Stimulated activated CD4-positive, alpha-beta T cell treated with anti-CD3 and anti-CD28 coated beads, Interleukin-15, amount 100 ng/mL, for 24 hours (primary cell): ENCODE measurements at places on chromosomes 16 and 17.
A peak's percentile ranks its signal among the peaks of the same experiment; 100 is the strongest.

GRCh38 chr17:48297825-48298224 lies 132.2 kb downstream of the SKAP1 start:
- no peak for DNase-seq

DNA sequence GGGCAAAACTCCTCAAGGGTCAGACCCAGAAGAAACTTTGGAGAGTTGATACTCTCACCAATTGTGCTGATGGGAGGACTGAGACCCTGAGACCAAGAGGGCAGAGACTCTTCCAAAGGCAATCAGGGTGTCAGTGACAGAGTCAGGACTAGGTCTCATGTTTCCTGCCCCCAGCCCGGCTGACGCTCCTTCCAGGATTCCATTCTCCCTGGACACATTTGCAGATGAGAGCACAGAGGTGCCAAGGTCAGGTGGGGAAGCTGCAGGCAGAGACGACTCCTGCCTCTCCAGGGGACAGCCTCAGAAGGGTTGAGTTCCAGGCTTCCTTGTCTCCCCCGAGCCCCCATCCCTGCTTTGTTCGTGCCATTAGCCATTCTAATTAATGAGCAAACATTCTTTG lies 174.1 kb downstream of the WSCD1 start:
- DNase-seq, result no peak

DNA sequence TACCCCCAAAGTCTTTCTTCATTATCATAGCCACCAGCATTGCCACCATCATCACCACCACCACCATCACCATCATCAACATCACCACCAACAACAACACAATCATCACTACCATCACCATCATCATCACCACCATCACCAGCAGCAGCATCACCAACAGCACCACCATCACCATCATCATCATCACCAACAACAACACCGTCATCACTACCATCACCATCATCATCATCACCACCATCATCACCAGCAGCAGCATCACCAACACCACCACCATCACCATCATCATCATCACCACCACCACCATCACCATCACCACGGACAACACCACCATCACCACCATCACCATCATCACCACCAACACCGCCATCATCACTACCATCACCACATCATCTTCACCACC lies 500 bp upstream of the TMEM114 start:
- no peak for DNase-seq

- DNase-seq, result no peak
Measured at GRCh38 chr16:17984810-17985209, 351.7 kb downstream of the NPIPA8 start.

- DNase-seq, result no peak
Measured at GRCh38 chr16:86547286-86547685, 7.7 kb downstream of the MTHFSD start.

- no peak for DNase-seq
Measured at GRCh38 chr16:10189861-10190390, 7.7 kb upstream of the GRIN2A start.

DNA sequence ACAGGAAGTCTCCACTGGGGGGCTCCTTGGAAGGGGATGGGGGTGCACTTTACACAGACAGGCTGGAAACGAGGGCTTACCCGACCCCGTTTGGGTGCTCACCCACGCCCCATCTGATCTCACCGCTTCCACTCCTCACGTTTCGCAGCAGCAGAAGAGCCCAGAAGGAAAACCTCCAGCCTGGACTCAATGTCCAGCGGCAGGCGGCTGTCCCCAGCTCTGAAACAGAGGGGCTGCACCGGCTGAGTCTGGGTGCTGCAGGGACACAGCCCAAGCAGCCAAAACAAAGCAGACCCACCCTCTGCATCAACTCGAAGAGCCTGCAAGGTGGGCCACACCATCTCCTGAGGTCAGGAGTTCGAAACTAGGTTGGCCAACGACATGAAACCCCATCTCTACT lies 3.9 kb downstream of the MEAK7 start:
- DNase-seq, result no peak

DNA sequence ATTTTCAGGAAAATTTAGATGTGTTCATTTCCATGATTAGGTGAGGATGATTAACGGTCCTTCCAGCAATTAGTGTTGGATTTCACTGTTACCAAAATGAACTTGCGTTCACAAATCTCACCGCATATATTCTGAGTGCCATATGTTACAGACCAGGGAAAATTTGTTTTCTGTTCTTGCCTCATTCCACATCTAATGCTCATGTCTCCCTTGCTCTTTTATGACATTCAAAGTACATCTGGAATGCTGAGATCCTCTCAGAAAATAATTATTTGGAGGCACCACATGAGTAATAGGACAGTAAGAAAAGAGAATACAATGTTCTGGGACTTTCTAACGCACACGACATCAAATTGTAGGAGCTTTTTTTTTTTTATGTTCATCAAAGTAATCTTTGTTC lies 406.5 kb downstream of the SHISA9 start:
- DNase-seq, result no peak

GRCh38 chr17:48544349-48545021 lies 424 bp downstream of the HOXB2 start:
- peak; percentile 61 for DNase-seq

DNA sequence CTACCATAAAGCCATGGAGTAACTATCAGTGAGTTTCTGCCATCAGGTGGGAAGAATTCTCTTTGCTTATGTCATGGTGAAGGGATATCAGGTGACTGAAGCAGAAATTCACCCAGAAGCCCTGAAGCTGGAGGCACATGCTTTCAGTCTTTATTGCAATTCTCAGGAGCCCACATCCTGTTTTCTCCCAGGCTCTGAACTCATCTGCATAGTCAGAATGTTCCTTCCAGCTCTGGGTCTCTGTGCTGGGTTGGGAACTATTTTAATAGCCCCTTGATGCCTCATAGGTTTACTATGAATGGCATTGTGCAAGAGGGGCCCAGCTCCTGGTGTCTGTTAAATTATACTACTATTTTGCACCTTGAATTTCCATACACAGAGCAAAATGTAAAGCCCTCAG lies 198.4 kb upstream of the SOX9 start:
- no peak for DNase-seq

GRCh38 chr17:31645351-31645750 lies 213.7 kb downstream of the COPRS start:
- no peak for DNase-seq

GRCh38 chr16:20676268-20676825 lies 21.1 kb downstream of the ACSM1 start:
- DNase-seq, result peak; percentile 27

DNA sequence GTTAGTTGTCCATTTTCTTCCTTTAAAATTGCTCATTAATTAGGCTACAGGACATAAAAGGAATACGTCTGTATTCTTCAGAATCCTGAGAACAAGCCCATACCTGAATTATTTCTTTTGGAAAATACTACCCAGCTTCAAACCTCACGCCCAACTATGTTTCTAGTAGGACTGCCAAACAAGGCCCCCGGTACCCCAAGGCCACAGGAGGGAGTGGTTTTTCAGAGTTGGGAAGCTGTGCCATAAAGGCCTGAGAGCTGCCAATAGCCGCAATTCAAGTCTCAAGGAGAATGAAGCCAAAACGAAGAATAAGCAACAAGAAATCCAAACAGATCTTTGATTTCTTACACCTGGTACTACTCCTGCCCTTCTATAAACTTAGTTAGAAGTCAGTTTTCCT lies 48.3 kb downstream of the UBE2G1 start:
- DNase-seq, result no peak

GRCh38 chr17:1714427-1714979 lies 4.3 kb upstream of the TLCD2 start:
- DNase-seq, result peak; percentile 59

GRCh38 chr17:17071531-17072360 lies 29.5 kb downstream of the MPRIP start:
- no peak for DNase-seq

GRCh38 chr17:35578929-35579432 lies 610 bp upstream of the PEX12 start:
- no peak for DNase-seq

- no peak for DNase-seq
Measured at GRCh38 chr17:77926981-77927380, 31.5 kb upstream of the TNRC6C start.

- no peak for DNase-seq
Measured at GRCh38 chr16:24188021-24188542, 68.1 kb upstream of the CACNG3 start.

DNA sequence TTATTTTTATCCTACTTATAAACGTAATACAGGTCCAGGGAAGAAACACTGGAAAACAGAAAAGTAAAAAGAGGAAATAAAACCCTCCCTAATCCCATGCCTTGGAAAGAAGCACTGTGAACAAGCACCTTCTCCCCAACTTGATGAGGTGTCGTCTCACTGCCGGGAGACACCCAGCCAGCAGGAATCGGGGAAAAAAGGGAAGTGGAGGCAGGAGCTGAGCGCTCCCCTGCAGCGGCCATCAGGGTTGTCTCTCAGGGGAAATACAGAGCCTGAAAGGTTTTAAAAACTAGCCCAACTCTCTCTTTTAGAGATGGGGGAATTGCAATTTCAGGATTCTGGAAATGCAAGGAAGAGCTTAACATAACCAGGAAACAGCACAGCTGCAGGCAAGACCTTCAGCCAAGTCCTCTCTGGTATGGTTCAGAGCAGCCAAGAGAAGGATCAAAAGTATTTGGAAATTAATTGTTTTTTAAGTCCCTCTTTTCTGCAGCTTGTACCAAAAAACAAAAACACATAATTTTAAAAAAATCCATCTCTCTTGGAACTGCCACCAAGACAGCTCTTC lies 96.3 kb upstream of the RCVRN start:
- DNase-seq, result no peak

DNA sequence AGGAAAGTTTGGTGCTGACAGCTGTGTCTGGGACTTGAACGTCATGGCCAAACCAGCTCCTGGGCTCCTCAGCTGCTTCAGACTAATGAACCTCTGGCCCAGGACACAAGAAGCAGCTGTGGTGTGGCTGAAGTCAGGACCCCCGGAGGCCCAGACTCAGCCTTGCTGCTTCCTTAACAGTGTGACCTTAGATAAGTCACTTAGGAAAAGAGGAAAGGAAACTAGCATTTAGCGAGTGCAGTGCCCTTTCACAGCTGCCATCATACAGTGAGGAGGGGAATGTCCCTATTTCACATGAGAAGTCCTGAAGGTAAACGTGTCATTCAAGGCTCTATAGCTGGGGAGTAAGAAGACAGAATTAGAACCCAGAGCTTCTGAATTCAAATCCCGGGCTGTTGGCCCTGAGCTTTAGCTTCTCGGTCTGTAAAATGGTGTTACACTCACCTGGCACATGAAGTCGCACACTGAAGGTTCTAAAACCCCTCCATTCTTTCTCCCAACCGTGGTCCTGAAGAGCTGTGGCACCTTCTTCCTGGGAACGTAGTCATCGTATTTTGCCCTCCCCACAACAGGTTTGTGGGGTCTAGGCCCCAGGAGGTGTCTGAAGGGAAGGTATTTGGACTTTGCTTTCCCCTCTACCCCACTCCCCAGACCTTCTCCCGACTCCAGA lies 910 bp upstream of the RAMP2 start:
- DNase-seq, result no peak

- no peak for DNase-seq
Measured at GRCh38 chr16:23519282-23519681, 9.0 kb upstream of the GGA2 start.

GRCh38 chr16:57866529-57866918 lies 64.2 kb upstream of the KIFC3 start:
- DNase-seq, result no peak

- no peak for DNase-seq
Measured at GRCh38 chr17:32323046-32323445, 18.9 kb downstream of the C17orf75 start.

DNA sequence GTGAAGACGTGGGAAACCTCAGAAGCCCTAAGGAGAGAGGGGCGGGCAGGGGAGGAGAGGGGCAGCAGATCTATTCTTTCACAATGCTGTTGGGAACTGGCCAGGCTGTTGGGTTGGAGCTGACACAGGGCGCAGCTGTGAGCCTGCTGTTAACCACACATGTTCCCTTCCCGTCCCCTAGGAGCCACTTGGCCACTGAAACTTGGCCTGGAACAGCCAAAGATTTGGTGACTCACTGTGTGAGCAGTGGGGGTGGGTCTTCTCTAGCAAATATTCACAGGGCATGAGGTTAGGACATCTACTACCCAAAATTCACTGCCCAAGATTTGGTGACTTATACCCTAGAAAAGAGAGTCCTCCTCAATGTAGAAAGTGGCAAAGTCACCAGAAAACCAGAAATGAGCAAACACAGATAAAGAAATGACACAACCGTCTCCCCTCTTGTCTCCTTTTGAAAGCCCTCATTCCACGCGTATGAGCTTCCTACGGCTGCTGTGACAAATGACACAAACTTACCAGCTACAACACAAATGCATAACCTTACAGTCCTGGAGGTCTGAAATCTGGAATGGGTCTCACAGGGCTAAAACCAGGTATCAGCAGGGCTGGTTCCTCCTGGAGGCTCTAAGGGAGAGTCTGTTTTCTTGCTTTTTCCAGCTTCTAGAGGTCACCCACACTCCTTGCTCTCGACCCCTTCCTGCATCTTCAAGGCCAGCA lies 6.3 kb downstream of the TBC1D16 start:
- DNase-seq, result no peak

DNA sequence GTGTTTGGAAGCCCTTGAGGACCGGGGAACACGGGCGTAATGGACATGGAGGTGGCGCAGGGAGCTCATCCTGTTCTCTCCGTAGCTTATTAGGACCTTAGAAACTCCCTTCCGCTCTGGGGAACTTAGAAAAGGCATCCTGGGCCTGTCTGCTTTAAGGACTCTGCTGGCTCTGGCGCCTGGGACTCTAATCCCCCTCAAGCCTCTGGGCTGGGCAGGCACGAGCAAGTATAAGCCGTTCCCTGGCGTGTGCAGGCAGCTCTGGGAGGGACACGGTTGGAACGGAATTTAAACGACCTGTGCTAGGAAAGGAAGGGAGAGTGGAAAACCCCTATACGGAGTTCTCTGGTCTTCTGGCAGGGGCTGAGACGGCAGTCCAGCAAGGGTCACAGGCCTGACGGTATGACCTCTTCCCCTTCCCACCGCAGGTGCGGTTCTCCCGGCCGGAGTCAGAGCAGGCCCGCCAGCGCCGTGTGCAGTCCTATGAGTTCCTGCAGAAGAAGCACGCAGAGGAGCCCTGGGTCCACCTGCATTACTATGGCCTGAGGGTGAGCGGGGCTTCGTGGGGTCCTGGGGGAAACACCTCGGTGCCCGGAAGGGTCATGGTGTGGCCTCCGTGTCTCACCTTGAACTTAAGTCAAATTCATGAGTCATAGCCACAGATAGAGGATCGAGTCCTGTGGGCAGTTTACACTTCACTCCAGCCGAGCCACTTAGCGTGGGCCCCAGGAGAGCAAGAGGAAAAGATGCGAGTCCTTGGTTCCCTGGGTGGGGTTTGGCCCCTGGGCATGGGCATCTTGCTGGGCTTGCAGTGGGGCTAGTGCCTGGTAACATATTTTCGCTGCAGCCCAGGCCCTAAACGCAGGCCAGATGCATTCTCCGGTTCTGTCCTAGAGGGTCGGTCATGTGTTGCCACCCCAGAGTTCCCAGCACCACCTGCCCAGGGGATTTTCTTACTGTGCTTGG lies 17.7 kb downstream of the POLR3E start:
- DNase-seq, result no peak

DNA sequence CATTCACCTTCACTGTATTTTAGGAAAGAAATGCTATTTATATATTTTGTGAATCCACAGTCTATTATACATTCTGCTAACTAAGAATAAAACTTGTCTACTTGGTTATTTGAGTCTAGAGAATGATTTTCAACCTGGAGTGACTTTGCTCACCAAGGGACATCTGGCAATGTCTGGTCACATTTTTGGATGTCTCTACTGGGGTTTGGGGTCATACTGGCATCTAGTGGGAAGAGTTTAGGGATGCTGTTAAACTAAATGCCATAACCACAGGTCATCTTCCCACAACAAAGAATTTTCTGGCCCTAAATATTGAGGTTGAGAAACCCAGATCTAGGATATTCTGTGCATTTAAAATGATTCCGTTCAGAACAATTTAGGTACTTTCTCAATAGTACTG lies 26.0 kb downstream of the KCNJ16 start:
- no peak for DNase-seq

GRCh38 chr17:66331038-66331816 lies 28.8 kb downstream of the PRKCA start:
- peak; percentile 28 for DNase-seq
